ENCODE measurements at places on chromosomes 4 and X.

DNA sequence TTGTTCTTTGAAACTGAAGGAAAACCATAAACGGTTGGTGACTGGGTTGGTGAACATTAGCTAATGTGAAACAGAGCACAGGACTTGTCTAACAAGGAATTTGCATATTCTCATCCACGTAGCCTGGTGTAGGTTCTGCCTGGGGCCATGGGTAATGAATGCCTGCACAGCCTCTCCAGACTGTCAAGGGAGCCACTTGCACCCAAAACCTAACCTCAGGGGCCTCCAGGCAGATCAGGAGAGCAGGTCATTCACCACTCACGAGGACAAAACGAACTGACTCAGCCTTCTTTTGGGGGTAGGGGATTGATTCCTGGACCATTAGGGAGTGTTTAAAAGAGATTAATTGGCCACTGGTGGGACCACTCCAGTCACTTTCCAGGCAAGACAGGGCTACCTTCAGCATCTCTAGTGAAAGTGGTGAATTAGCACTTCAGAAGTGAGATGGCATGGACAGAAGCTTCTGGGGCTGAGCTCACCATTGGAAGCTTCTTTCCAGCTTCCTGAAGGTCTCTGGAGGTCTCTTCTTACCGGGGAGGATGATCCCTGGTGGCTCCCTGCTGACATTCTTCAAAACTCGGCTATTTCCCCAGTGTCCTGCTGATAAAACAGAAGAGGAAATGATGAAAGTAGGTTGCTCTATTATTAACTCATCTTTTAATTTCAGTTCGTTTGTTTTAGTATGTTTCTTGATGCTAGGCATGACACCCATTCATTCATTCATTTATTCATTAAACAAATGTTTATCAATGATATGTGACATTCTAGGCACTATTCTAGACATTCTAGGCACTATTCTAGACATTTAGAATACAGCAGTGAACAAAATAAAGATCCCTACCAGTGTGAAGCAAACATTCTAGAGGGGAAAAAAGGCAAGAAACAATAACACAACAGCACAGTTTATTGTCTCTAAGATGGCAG, 104.5 kb upstream of the LNX1 start:
- DNase-seq, result no peak

DNA sequence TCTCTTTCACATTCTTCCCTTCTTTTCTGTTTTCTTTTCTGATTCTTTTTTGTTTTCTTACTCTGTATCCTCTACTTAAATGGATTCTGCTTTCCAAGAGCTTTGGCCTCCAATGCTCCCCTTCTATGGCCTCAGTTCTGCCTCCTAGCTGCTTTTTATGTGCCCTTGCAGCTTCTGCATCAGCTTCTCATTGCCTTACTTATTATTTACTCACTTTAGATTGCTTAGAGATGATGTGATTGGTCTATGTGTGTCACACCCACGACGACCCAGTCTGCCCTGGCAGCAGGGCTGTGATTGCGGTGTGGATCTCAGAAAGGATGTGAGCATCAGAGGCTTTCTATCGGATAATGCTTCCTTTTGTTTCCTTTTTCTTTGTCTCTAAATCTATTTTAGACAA, 71.8 kb upstream of the SMARCA5 start:
- DNase-seq, result no peak

GRCh38 chr4:1723131-1723801, 1.9 kb downstream of the TACC3 start:
- no peak for DNase-seq

DNA sequence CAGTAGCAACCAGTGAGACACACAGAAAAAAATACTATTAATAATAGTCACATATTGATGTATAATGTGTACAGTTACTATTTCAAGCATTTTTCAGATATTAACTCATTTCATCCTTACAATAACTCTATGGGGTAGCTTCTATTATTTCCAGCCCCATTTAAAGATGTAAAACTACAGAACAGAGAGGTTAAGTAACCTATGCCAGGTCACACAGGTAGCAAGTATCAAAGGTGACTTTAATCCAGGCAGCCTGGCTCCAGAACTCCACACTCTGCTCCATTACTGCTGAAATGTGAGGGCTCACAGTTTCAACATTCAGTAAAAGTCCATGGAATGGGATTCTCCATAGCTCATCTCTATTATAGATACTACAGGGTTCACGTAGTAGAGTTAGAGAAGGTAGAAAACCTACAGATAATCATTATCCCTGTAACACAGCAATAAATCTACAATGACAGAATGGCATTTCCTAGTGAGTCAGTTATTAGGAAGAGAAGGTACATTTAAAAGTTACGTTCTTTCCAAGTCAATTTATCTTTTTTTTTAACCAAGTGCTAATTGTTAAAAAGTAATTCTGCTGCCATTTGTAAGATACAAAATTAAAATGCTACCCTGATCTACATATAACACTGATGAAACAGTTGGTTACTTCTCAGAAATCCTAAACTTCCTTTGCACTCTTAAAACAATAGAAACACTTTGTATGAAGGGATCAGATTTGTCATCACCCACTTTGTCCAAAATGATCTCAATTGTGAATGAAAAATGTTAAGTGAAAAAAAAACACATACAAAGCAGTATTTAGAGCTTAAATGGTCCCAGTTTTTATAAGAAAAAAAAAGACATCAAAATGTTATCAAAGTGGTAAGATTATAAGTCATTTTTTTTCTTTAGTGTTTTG, 18.7 kb downstream of the RELL1 start:
- DNase-seq, result no peak

GRCh38 chrX:150605603-150606002, 37.2 kb downstream of the MTM1 start:
- no peak for DNase-seq

DNA sequence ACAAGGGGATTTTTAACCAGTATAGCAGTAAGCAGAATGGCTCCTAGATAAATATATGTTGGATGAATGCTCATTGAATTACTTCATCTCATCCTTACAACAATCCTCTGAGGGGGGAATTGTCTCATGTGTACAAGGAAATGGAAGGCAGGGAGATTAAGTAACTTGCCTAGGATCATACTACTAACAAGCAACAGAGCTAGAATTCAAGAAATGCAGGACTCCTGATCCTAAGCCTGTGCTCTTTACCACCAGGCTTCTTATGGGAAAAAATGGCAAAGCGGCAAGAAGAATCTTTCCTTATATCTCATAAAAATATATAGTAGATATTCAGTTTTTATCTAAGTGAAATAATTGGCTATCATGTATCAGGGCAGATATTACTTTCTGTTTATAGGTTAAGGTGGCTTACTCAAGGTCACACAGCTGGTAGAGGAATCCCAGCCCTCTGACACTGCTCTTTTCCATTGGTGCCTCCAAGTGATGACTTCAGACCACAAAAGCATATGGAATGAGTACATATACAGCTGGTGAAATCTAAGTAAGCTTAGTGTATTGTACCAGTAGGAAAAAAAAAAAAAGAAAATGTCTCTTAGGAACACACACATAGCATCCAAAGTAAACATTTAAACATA, 2.1 kb downstream of the ABHD18 start:
- DNase-seq, result no peak

DNA sequence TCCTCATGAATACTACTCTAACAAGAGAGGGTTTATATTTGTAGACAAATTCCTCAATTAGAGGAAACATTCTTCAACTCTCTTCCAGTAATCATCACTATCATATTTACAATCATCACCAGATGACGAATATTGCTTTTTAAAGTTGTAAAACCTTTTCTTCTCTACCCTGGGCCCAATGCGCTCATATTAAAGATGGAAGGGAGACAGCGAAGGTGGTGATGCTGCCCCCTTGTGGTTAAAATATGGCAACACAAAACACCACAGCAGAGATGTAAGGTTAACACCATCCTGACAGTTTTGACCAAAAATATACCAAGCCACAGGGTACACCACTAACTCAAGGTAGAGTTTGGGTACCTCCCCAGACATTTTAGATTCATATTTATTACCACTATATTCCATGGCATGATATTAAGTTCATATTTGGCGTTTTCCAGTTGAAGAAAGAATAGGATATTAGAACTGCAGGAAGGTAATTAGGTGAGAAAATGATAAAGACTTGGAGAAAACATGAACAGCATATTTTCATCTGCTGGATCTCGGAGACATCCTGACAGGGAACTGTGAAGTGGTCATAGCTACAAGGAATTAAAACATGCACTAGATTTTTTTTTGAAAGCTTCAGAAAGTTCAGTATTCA, 72.8 kb downstream of the SLC9A7 start:
- DNase-seq, result no peak

DNA sequence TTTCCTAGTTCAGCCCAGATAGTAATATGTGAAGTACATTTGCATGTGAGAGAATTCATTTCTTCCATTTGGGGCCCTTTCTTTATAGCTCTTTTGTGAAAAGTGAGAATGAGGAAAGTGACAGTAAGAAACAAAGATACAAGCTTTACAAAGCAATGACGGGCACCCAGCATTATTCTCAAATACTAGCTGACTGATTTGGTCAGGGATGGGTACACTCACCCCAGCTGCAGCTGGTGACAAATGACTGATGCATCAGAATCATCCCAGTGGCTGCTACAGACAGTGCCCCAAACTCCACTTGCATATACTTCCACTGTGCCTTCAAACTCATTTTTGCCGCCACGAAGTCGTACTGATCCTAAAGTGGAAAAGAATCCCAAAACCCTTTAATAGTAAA, 14.8 kb downstream of the PRSS12 start:
- no peak for DNase-seq
